ENCODE measurements at places on chromosomes 11 and 22.

- DNase-seq: no peak
These were observed 147.5 kb downstream of the LDLRAD3 start for GRCh38 chr11:36091256-36091811.

- no peak for DNase-seq
These were observed 29.2 kb upstream of the CBX6 start for GRCh38 chr22:38901111-38901641.

- DNase-seq: no peak
These were observed 123.8 kb upstream of the NTM start for GRCh38 chr11:131246663-131247062.

- peak; percentile 46 for DNase-seq
These were observed 15.8 kb upstream of the CHADL start for GRCh38 chr22:41256254-41257253.

DNA sequence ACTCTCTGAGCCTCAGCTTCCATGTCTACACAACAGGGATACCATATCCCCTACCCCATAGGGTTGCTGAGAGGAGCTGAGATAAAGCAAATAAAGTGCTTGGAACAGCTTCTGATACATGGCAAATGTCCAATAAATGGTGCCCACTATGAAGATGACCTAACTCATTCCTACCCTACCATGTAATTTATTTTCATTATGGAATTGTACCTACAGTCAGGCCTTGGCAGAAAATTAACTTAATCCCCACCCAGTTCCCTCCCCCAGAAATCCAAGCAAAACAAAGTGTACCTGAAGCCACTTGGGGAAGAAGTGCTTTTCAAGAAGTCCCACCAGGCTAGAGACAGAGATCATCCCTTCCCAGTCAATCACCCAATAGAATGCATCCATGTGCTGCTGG lies 10.8 kb downstream of the SRRD start:
- DNase-seq: no peak

GRCh38 chr11:24312464-24313238 lies 184.2 kb upstream of the LUZP2 start:
- DNase-seq: no peak

DNA sequence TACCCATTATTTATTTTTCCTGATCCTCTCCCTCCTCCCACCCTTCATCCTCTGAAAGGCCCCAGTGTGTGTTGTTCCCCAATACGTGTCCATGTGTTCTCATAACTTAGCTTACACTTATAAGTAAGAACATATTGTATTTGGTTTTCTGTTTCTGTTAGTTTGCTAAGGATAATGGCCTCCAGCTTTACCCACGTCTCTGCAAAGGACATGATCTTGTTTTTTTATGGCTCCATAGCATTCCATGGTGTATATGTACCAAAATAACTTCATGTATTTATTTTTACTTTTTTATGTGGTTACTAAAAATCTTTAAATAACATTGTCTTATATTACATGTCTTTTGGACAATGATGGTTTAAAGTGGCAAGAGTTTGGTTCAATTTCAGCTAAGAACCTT lies 15.2 kb downstream of the PDGFD start:
- DNase-seq: no peak

- no peak for DNase-seq
These were observed 40.8 kb upstream of the PAMR1 start for GRCh38 chr11:35566181-35566580.

DNA sequence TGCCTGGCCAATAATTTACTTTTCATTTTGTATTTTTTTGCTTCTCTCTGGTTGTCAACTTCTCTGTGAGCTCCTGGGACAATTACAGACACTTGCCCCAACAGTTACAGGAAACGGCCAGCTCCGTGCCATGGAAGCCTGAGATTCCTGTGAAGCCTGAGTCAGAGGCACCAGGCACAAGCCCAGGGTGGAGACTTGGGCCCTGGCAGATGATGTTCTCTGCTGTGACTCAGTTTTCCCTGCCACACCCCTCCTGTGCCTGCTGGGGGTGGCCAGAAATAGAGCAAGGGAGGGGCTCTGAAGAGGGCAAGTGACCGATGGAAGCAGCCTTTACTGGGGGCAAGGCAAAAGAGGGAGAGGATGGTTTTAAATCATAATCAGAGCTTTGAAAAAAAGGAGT lies 4.9 kb downstream of the ATP5MGL start:
- DNase-seq: peak; percentile 97

- DNase-seq: no peak
These were observed 123.4 kb downstream of the SWAP70 start for GRCh38 chr11:9787260-9787659.

- DNase-seq: no peak
These were observed 8.5 kb downstream of the YPEL4 start for GRCh38 chr11:57641011-57641807.

- DNase-seq: peak; percentile 90
These were observed 929 bp downstream of the PRDM10 start for GRCh38 chr11:130001461-130002351.

DNA sequence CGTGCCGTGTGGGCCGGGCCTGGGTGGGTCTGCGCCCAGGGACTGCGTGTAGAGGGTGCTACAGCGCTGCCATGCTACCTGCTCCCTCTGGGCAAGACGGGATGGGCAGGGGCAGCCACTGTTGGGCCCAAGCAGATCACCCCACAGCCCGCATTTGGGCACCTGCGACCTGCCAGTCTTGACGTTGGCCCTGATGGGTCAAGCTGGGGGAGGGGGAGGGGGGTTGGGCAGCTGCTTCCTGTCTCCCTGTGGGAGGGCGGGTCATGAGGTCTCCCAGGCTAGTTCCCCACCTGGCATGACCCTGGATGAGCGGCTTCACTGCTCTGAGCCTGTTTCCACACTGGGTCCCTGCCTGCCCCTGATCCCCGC lies 2.8 kb upstream of the RPS19BP1 start:
- DNase-seq: no peak

GRCh38 chr22:49827271-49827852 lies 311 bp downstream of the BRD1 start:
- no peak for DNase-seq

DNA sequence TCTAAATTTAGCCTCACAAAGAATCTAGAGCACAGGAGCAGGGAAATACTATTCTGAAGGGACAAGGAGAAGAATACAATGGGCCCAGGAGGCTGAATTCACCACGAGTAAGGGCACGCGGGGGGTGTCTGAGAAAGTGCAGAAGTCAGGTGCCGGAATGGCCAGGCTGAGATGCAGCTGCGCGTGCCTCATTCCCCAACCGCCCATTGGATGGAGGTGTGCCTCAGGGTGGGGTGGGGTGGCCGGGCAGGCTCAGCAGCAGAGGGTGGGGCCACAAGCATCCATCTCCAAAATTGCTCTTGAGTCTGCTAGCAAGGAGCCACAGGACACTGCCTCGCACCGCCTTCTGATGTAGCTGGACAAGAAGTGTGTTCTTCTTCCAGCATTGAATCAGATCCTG lies 387.0 kb downstream of the SHANK2 start:
- DNase-seq: no peak

DNA sequence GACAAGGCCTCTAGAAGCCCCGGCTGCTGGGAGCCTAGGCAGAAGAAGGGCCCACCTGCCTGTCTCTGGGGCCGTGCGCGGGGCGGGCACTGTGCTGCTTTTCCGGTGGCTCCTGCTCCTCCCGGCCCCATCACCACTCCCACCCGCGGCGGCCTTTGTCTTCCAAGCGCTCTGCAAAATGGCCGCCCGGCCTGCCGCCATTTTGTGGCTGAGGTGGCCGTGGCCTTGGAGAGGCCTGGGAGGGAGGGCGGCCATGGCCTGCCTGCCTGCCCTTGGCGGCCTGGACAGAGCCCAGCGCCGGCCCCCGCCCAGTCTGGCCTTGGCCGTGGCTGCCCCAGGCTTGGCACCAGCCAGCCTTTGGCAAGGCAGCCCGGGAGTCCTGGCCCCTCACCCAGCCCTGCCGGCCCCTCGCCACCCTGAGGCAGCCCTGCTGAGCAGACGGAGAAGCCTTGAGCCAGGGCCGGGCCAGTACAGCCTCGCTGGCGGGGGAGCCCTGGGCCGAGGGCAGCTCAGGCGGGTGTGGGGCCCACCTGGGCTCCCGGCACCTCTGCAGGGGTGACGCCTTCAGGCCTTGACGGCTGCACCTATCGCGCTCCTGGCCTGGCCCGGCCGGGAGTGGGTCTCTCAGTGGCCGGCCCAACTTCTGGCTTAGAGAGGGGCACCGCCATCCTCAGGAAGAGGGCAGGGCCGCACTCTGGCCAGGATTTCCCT lies 46.0 kb upstream of the PPARA start:
- no peak for DNase-seq

DNA sequence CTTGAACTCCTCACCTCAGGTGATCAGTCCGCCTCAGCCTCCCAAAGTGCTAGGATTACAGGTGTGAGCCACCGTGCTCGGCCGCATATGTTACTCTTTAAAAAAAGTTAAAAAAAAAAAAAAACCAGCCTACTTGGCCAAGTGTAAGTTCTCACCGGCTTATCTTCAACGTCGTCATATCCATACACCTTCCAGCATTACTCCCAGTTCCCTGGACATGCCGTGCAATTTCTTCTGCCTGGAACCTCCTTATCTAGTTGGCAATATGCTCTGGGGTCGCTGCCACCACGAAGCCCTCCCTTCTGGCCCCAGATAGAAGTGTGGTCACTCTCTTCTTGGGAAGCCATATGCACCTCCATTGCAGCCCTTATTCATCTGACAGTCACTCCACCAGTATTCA lies 36.3 kb upstream of the CBX7 start:
- no peak for DNase-seq

DNA sequence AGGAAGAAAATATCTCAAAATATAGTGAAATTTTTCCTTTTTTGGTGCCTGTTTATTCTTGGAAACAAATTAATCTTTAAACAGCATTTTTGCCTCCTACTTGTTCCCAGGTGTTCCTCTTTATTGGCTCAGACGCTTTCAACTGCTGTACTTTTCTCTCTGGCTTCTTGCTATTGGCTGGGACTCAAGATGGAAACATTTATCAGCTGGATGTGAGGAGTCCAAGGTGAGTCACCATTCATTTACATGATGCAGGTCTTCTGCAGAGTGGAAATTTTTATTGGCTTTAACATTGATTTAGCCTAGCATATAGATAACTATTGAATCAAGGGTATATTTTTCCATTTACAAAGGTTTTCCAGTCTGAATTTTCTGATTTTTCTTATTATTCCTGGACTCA lies 34.4 kb upstream of the DNAJB13 start:
- no peak for DNase-seq

DNA sequence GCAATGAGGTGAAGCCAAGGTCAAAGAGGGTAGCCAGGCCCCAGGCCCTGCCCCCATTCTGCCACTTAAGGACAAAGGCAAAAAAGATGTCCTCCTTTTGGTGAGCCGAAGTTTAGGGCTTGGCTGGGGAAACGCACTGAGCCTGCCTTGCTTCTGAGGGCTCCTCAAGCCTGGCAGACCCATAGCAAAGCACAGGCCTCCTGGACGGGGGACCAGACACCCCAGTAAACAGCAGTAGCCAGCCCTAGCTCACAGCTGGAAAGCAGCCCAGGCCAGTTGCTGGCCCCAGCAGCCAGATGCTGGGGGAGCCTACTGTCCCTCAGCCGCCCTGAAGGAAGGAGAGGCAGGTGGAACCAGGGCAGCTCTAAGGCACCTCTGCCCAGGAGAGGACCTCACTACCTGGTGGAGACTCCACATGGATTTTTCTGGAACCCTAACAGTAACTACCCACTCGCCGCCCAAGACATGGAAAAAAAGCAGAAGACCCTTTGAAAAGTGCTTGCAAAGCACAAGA lies 3.8 kb upstream of the PYGM start:
- no peak for DNase-seq

- no peak for DNase-seq
These were observed 242.3 kb upstream of the RAG2 start for GRCh38 chr11:36840378-36840777.

- DNase-seq: no peak
These were observed 87.2 kb downstream of the PDHX start for GRCh38 chr11:35003658-35004057.

DNA sequence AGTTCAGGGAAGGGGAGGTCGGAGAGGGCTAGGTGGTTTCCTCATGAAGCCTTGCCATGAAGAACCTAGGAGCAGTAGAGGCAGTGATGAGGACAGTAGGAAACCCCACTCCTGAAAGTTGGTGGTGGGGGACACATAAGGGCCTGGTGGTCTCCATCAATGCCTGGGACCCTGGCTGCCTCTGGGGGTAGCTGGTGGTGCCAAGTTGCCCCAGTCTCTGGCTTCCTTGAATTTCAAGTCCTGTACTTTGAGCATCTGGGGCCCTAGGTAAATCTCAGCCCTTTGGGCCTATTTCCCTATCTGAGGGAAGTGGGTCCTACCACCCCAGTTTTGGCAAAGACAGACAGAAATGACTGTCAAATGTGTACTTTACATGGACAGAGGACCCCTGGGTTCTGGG lies 28.1 kb downstream of the AMPD3 start:
- DNase-seq: peak; percentile 59

DNA sequence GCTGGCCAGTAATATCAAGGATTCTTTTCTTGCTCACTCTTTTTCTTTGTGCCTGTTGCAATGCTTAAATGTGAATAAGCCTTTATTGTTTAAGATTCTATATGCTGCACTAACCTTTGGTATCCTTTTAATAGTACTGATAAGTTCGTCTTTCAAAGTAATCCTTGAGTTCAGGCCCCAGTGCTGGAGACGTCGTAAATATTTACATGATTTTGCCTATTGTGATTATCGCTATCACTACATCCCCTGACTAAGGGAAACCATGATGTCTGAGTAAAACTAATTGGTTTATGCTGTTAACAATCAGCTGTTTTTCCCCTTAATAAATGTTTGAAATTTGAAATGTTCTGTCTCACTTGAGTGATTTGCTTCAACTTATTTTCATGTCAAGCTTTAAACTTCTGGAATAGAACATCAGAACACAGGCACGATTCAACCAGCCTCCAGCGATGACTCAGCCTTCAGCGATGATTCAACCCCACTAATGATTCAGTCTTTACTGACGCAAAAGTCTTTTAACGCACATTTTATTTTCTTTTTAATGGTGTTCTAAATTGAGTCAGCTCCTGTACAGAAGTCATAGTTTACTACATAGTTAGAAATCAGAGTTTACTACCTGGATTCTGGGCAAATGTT lies 3.9 kb downstream of the HTATIP2 start:
- DNase-seq: peak; percentile 55

GRCh38 chr11:1129611-1130160 lies 28.1 kb upstream of the MUC5AC start:
- peak; percentile 65 for DNase-seq

GRCh38 chr11:86214710-86215109 lies 29.8 kb upstream of the EED start:
- no peak for DNase-seq

DNA sequence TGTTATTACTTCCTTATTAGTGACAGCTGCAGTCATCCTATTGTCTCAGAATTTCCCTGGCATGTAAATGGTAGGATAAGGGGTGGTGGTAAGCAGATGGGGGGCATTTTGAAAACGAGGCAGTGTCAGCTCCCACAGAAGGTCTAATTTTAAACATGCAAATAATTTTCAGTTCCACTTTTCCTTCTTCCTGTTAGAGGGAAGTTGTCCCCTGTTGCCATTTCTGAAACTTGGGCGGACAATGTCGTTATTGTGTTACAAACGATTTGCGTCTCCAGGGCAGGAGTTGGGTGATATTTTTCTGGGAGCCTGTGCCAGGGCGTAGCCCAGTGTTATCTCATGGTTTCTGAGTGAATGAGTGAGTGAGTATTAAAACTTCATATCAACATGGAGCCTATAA lies 7.4 kb downstream of the PTPRJ start:
- DNase-seq: no peak
